Retinal pigment epithelial cell (primary cell): ENCODE measurements at places on chromosomes 5 and 9.

DNA sequence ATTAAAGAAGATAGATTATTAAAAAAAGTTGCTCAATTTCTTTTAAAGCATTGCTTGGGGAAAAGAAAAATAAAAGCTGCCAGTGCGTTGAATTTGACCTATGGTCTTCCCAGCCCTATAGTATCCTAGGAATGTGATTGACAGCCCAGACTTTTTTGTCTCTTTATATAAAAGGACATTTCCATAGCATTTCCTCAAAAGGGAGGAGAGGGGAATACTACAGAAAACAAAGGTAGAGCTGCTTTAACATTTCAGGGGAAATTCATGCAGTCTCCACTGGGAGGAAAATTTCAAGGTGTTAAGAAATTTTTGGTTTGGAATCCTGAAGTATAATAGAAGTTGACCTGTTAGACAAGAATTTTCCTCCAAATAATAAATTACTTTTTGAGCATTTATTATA, 17.9 kb upstream of the GPR151 start:
- no peak for DNase-seq

GRCh38 chr5:127652952-127653611, 4.2 kb downstream of the CTXN3 start:
- DNase-seq = no peak

GRCh38 chr5:123429221-123429954, 6.2 kb upstream of the CEP120 start:
- DNase-seq = no peak

DNA sequence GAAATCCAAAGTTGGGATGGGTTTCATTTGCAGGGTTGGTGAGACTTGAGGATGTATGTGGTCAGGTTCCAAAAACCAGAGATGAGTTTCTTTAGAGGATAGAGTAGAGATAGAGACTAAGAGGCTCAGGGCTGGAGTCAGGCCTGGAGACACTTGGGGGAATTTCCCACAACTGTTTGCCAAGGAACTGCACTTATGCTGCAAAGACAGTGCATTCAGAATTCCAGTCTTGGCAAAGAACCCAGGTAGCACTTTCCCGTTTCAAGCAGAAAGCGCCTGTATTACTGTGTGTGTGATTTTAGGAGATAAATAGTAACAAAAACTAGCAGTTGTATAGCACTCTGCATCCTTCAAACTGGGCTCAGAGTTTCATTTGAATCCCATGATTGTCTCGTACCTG, 55.4 kb downstream of the SNCAIP start:
- no peak for DNase-seq

DNA sequence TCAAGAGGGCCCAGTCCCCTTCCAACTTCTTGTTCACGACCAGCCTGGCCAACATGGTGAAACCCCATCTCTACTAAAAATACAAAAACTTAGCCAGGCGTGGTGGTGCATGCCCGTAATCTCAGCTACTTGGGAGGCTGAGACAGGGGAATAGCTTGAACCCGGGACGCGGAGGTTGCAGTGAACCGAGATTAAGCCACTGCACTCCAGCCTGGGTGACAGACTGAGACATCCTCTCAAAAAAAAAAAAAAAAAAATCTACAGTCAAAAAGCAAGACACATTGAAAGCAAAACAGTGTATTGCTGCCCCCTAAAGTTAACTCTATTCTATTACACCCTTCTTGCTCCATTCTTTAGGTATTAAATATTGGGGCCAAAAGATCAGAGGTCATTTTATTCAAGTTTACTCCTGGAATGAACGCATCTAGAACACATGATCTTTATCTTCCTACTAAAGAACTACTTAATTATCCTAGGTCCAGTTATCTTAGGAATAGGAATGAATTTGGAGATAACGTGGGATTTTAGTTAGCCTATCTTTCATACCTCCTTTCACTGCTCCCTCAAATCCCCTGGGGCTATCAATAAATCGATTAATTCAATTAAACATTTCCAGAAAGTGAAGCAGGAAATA, 2.4 kb downstream of the ATG12 start:
- DNase-seq = no peak

- no peak for DNase-seq
Measured at GRCh38 chr9:124551472-124552272, 44.5 kb upstream of the NR5A1 start.

GRCh38 chr5:154372661-154373060, 73.1 kb upstream of the SAP30L start:
- no peak for DNase-seq

GRCh38 chr9:97315550-97315949, 8.1 kb downstream of the CCDC180 start:
- DNase-seq = no peak

GRCh38 chr5:78823196-78823595, 161.9 kb downstream of the ARSB start:
- DNase-seq = no peak

- no peak for DNase-seq
Measured at GRCh38 chr5:180470966-180471582, 23.1 kb upstream of the CNOT6 start.

- no peak for DNase-seq
Measured at GRCh38 chr5:142499591-142500226, 174.9 kb upstream of the SPRY4 start.

DNA sequence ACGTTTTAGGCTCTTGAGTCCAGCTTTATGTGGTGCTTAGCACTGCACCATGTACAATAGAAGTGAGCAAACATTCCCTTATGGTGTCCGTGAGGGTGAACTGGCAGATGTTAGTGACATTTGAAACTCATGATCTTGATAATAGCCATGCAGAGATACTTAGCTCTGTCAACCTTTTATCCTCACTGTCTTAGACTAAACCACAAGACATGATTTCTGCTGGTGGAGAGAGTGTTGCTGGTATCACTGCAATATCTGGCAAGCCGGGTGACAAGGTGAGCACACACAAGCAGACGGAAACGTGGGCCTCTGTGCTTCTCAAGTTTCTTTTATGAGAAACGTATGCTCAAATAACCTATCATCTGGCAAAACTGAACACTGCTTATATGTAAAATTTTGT, 68.4 kb downstream of the CAST start:
- DNase-seq = no peak

- DNase-seq = no peak
Measured at GRCh38 chr9:18390393-18390792, 83.6 kb upstream of the ADAMTSL1 start.

DNA sequence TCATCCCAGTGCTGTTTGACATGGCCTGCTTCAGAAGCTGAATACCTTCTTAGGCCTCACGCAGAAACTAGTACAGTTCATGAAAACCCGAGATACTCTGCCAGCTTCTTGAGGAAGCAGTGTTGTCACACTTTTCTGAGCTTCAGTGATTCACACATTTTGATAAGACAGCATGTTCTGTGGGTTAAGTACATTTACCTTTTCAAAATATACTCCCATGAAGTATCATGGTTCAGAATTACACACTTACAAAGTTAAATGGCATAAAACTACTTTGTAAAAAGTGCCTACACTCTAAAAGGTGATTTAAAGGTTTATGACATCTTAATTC, 56.9 kb downstream of the VCAN start:
- DNase-seq = no peak

DNA sequence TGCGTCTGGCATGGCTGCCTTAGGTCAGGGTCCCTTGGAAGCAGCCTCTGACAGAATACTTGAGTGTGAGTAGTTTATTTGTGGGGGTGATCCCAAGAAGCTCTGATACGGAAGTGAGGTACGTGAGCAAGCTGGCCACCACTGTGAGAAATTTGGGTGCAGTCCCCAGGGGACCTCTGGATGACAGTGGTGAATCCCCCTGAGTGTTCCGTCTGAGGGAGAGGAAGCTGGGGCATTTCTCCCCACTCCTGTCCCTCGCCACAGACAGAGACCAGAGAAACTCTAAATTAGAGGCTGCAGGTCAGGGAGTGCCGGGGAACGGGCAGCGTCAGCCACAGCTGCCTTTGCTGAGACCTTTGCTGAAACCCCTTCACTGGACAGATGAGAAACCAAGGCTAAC, 155.9 kb upstream of the COL5A1 start:
- no peak for DNase-seq

DNA sequence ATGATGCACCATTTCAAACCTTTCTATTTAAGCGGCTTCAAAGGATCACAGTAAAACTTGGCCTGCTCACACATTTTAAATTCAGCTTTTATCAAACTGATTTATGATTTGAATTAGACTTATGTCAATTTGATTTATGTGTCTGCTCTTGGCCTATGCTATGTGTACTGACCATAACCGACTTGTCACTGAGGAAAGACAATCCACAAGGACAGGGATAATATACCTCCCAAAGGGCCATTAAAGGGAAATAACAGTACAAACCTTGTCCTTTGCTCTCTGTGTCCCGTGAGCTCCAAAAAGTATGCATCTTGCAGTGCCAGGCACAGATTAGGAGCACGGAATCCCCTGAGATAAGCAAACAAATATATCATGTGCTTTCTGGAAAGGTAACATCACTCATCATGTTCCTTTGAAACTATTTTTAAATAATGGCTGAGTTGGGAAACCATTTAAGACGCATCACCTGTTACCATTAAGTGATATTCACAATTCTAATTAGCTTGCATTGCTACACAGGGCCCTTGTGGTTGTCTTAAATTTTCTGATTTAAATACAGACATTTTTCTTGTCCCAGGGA, 31.9 kb upstream of the FTMT start:
- no peak for DNase-seq

GRCh38 chr9:131799177-131799823, 59.4 kb upstream of the RAPGEF1 start:
- no peak for DNase-seq

DNA sequence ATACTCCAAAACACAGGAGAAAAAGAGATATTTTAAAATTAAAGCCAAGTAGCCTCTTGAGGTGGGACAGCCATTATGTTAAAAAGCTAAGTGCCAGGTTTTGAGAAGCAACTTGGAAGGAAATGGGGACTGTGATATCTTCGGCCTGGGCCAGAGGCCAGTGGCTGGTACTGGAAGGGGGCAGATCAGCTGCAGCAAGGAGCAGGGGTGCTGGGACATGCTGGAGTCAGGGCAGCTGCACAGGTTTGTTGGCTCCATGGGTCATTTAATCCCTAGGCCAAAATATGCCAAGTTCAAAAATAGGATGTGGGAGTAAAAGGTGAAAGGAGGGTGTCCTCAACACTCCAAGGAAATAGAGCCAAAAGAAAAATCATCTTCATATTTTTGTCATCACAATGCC, 30.0 kb downstream of the ADRB2 start:
- DNase-seq = no peak

DNA sequence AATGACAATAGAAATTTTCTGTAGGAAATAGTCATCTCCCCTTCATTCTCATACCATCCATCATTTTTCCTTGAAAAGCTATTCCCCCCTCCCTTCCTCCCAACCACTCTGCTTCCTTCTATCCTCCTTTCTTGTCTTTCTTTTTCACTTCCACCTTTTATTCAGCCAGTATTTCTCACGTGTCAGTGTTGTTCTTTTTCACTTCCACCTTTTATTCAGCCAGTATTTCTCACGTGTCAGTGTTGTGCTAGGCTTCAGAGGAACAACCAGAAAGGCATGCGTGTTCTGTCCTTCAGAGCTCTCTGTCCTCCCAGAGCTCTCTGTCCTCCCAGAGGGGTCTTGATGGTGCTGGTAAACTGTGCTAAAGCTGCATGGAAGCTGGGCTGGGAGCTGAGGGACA, 419.6 kb downstream of the GADD45G start:
- DNase-seq = no peak

GRCh38 chr5:158877124-158877581, 222.6 kb downstream of the EBF1 start:
- DNase-seq = no peak

DNA sequence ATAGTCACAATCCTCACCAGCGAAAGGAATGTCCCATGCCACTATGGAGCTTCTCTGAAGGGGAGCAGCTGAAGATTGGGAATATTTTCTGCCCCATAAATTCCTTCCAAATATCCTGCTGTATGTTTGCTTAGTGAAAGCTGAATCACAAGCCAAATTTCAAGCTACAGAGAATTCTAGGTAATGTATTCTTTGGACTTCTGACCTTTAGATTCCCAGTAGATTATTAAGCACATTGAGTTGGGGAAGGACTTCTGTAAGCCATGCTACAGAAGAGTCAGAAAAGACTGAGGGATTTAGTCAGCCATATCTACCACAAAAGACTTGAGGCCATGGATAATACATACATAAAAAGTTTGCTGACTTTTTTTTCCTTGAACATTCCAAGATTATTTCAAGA, 1342.0 kb upstream of the NUDT12 start:
- DNase-seq = no peak

DNA sequence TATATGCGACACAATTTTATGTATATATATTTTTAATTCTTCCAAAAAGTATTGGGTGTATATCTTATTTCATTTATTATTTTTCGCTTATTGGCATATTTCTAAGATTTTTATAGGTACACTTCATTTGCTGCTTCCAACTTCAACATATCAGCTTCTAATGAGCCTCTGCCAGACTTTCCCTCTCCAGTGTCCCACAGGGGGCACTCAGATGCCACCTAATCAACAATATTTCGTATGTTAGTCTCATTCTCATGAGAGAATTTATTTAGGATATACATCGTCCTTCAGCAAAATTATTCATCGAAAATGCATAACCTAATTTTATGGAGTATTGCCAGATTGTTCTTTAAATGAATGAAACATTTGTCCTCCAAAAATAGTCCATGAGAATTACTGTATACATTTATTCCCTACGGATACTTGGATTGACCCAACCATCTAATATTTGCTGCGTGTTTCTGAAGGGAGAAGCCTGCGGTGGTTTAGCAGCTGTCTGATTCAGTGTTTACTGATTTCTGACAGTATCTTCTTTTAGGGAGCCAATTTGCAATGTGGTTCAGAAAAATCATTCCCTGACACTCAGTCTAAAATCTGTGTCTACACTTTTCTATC, 100.6 kb upstream of the SELENOP start:
- no peak for DNase-seq

DNA sequence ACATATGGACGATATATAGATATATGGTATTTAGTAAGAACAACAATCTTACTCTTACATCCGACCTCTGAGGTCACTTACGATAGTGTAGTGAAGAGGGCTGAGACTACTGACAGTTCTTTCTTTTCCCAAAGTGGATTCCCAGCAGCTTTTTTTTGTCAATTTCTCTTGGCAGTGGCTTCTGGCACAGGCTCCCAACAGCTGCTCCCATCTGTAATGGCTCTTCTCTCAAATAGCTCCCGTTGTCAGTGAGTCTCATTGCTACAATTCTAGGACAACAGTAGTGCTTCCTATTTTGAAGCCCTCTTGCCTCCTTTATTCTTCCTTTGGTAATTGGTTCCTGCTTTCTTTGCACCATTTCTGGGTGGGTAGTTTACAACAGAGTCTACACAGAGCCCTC, 68.4 kb downstream of the SLC25A46 start:
- no peak for DNase-seq

GRCh38 chr5:43840424-43841125, 237.6 kb downstream of the NNT start:
- DNase-seq = no peak

GRCh38 chr5:57754616-57755015, 272.0 kb upstream of the ACTBL2 start:
- DNase-seq = no peak

DNA sequence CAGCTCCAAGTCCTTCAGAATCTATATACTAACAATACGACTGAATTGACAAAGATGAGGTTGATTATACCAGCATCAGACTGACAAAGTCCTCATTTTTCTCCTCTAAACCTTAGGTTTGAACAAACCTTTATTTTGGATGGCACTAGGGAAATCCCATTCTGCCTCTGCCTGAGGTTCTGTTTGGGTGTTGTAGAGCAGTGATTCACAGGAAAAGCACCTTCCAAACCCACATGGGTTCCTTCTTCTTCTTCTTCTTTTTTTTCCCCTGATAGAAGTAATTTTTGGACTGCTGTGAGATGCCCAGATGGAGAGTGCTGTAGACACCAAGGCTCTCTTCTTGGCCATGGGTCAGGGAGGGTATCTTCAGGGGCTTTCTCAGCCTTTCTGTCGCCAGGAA, 164.9 kb upstream of the PAPPA start:
- DNase-seq = no peak
